EH (cell line): ENCODE measurements at places on chromosomes 16 and 17.
A peak's percentile ranks its signal among the peaks of the same experiment; 100 is the strongest.

DNA sequence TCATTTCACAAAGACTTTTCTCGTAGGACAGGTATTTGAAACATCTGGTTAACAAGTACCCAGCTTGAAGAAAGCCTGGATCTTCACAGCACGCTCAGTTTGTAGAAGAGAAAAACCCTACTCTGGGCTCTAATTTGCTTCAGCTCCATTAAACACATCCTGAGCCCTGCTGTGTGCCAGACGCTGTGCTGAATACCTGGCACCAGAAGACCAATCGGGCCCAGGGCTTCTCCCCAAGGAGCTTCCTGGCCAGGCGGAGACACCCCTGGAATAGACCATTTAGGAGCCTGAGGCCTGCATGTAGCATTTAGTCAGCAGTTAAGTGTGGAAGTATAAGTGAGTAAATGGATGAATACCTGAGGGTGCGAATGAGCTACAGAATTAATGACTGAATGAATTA is 8.9 kb upstream of the ABAT start:
- no peak for DNase-seq

DNA sequence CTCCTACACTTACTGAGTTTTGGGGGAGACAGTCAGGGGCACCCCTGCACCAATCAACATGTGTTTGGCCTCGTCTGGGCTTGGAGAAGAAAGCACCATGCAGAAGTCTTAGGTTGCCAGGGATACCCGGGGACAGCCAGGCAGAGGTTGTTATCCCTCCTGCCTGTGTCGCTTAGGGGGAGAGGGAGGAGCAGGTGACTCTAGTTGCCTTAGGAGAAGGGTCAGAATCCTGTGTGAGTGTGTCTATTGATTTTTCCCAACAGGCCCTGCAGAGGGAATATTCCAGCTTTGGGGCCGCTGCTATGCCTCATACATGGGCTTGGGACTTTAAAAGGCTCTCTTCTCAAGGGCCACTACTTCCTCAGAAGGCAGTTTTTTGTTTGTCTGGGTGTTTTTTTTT is 89.1 kb downstream of the RGS9 start:
- no peak for DNase-seq

DNA sequence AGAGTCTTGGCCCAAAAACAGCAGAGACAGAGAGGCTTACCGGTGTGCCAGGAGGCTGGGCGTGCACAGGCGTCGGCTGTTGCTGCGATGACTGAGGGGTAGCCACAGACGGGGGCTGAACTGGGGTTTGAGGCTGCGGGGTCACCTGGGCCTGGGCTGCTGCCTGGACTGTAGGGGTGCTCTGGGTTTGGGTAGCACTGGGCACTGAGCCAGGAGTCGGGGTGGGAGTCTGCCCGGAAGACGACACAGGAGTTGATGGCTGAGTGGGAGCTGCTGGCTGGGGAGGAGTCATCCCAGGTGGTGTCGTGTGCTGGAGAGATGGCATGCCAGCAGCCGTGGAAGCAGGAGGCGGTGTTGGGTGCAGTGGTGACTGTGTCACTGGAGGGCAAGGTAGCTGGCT is 53.2 kb upstream of the TRAP1 start:
- DNase-seq = no peak

DNA sequence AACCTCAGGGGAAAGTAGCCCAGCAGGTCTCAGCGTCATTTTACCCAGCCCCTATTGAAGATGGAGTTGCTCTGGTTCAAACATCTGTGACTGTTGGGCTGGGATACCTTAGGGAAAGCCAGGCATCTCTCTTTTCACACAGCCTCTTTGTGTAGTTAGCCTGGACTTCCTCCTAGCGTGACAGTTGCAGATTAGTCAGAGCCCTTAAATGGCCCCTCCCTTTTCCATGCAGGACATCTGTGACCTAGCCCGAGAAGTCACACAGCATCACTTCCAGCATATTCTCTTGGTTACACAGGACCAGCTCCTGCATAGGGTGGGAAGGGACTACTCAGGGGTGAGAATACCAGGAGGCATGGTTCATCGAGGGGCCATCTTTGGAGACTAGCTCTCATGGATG is 375.0 kb upstream of the RBFOX1 start:
- DNase-seq = no peak

DNA sequence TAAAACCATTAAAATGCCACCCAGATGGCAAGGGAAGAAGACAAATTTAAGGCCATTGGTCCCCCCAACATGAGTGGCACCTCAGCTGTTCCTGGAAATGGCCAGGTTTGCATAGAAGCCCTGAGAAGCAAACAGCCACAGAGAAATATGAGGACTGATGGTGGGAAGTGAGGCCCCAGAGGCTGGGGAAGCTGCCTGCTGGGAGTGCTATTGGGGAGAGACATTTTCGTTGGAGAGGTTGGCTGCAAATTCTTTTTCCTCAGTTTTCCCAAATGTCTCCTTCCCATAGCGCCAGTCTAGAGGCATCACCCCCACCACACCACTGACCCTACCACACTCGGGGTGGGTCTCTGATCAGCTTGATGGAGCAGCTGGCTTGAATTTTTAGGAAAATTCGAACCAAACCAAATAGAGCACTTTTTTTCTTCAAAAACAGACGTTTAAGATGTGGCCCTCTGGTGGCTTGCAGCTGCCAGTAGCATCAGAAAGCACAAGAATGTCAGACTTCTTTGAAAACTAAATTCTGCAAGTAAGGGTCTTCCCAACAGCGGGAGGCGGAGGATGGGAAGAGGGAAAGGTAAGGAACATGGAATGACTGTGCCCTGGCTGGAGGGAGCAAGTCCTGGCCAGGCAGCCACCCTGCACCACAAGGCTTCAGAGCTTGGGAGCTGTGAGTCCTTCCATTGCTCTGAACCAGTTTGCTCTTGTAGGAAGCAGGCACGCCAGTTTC is 13.2 kb upstream of the SLC12A3 start:
- peak; percentile 51 for DNase-seq

- no peak for DNase-seq
Measured at GRCh38 chr16:76683051-76683450, 405.9 kb downstream of the CNTNAP4 start.

DNA sequence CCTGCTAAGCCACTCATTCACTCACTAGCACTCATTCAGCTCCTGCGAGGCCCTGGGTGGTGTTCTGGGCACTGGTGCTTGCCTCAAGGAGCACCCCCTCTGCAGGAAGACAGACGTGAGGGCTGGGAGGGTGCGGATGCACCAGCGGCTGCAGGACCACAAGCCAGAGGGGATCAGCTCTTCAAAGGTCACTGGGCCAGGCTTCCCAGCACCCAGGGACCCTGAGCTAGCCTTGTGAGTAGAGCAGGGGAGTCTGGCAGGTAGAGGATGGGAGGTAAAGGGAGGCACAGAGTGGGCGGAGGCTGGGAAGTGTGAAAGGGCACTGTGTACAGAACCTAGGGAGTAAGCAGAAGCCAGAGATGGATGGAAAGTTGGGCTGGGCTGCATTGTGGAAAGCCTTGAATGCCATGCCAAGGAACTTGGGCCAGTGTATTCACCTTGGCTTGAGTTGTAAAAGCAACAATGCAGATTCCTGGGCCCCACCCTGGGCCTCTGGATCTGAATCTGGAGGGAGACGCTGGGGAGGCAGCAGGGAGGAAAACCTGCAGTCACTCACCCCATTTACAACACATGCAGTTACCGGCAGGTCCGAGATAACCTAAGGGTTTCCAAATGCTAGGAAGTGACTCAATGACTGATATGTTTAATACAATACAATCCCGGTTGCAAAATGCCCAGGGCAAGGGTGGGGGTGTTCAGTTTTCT is 1.7 kb downstream of the IL4R start:
- peak; percentile 54 for DNase-seq

DNA sequence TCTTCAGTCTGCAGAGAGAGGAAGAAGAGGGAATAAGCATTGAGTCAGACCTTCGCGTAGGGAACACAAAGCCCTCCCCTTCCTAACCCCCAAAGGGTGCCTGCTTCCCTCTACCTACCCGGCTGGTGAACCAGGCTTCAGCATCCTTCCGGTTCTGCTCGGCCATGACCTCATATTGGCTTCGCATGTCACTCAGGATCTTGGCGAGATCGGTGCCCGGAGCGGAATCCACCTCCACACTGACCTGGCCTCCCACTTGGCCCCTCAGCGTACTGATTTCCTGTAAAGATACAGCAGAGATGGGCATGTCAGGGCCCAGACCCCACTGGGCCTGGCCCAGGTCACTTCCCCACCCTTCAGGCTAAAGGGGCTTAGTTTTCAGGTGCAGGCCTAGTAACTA is 3.8 kb downstream of the KRT19 start:
- no peak for DNase-seq

DNA sequence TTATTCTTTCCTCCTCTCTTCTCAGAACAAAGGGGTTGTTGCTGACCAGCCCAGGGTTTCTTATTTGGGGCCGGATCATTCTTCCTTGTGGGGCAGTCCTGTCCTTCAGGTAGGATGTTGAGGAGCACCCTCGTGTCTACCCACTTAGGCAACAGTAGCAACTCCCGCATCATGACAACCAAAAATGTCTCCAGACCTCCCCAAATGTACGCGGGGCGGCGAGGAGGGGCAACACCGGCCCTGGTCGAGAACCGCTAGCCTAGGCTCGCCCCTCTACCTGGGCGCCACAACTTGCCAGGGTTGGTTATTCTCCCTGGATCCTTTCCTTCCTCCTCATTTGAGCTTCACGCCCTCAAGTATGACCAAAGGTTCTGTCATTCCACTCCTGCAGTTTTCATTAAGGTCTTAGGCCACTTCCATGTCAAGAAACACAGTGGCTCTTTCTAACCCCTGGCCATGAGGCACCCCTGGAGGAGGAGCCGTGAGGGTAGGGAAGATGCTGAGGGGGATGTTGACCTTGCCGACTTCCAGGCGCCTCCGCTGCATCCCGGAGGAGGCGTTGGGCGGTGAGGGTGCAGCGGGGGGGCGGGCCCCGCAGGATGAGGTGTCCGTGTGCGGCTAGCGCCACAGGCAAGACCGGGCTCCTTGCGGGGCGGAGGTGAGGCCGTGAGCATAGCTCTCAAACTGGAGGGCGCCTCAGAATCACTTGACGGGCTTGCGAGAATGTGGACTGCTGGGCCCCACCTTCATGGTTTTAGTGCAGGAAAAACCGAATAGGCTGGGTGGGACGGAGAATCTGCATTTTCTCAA is 712 bp upstream of the SPECC1 start:
- DNase-seq = no peak

DNA sequence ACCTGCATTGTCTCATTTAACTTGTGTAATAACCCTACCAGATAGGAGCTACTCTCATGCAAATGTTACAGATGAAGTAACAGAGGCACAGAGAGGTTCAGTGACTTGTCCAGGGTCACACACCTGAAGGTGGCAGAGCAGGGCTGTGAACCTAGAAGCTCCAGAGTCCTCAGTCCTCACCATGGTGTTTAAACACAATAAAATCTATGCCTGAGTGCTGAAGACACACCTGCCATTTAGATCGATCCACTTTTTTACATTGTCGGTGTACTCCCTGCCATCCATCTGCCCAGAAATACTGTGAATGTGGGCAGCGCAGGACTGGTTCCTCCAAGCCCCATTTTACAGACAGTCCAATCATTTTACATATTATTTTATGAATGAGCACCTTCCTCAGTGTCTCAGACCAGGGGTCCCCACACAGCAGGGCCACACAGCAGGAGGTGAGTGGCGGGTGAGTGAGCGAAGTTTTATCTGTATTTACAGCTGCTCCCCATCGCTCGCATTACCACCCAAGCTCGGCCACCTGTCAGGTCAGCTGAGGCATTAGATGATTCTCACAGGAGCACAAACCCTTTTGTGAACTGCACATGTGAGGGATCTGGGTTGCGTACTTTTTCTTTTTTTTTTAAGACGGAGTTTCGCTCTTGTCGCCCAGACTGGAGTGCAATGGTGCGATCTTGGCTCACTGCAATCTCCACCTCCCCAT is 5.6 kb downstream of the IL4R start:
- DNase-seq = no peak

DNA sequence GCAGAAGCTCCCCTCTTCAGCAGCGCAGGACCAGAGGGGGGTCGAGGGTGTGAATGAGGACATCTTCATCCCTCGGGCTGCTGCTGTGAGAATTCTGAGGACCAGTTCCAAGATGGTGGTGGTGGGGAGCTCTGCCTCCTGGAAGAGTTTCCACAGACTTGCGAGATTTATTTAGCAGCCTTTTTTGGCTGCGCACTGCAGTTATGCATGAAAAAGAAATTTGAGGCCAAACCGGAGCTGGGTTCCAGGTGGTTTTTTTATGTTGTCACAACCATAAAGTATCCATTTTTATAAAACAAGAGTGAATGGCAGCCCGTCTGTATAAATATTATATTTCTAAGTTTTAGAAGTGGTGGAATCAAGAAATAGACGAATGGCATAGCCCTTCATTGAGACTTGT is 76.9 kb upstream of the CLEC18A start:
- no peak for DNase-seq

DNA sequence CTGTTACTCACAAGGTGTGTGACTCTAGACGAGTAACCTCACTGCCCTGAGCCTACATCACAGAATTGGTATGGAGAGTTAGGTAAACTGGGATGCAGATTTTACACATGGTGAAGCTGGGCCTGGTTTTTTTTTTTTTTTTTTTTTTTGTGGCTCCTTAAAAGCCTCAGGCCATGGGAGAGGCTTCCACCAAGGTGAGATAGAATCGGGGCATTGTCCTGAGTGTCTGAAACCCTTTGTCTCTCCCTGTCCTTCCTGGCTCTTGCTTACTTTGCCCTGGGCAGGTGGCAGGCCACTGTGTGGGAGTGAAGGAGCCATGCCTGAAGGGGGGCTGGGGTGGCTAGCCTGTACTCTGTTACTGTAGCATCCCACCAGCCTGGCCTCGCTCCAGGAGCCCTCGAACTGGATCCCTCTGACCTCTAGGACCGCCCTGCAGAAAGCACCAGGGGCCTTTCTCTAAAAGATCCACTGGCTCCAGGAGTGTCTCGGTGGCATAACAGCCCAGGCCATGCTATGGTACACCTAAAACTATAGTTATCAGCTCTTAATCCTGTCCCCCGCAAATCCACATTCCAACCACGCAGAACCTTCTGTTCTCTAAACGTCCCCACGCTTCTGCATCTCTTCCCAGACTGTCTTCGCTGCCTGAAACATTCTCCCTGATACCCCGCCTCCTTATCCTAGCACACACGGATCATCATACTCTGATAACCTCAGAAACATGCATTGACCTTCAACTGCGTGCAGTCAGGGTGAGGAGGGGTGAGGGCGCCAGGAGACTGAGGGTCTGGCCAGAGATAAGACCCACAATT is 1.7 kb upstream of the SLC13A2 start:
- no peak for DNase-seq

DNA sequence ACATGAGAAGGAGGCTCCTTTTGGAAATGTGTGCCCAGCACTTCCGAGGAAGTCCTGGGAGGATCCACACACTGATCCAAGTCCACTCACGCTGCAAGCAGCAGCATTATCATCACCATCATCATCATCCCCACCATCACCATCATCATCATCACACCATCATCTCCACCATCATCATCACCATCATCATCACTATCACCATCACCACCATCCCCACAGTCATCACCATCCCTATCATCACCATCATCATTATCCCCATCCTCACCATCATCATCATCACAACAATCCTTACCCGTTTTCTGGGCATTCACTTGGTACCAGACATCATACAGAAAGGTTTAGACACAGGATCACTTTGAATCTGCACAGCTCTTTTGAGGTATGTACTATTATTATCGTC is 47.8 kb upstream of the ACSF3 start:
- no peak for DNase-seq

- DNase-seq = no peak
Measured at GRCh38 chr17:73647301-73647695, 3.1 kb upstream of the SDK2 start.

- DNase-seq = no peak
Measured at GRCh38 chr17:38617967-38618760, 12.4 kb upstream of the SRCIN1 start.
